Activated CD4-positive, alpha-beta T cell treated with anti-CD3 and anti-CD28 coated beads for 4 hours (primary cell): ENCODE measurements at places on chromosomes 12 and 14.

DNA sequence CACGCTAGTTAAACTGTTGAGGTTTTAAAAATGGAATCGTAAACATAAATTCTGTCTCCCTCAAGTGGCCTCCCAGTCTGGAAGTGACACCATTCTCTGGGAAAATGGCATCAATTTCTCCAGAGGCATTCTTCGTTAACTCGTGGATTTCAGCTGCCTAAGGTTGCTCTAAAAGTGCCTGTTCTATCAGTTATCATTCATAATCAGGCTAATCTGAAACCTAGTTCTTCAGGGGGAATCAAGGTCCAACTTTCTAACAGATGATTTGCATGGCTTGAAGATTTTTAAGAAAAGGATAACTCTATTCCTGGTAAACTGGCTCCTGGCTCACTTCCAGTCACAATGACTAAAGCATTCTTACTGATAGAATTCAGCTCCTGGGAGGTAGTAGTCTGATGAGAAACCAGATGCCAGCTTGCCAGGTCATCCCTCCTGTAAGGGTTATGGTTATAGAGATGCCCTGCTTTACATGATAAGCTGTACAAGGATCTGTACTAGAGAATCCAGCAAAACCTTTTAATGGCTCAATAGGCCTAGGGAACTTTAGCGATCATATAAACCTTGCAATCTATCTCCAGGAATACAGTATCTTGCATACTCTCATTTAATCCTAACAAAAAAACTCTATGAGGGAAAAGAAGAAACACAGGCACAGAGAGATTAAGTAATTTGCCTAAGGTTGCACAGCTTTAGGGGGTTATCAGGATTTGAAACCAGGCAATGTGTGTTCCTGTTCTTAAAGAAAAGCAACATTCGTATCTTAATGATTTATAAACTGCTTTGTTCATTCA is 1.5 kb downstream of the L3HYPDH start:
- no peak for DNase-seq

- no peak for DNase-seq
These were observed 459.6 kb upstream of the RGS6 start for GRCh38 chr14:71472356-71473340.

DNA sequence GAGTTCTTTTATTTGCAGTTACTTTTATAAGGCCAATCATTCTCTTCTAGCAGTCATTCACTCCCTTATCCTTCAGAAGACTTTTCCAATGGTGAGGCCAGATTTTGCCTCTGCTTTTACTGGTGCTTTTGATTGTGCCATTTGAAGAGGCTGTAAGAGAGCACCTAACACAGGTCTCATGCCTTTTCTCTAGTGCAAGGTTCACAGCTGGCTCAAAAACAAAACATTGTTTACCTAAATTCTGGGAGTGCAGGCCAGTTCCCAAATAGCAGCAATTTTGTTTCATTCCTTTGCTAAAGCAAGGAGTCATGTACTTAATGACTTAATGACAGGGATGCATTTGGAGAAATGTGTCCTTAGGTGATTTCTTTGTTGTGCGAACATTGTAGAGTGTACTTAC is 192.0 kb downstream of the SYT10 start:
- DNase-seq: no peak

- no peak for DNase-seq
These were observed 391.1 kb downstream of the PAWR start for GRCh38 chr12:79299447-79300198.

GRCh38 chr12:3091382-3092241 is 14.4 kb downstream of the TSPAN9 start:
- no peak for DNase-seq

GRCh38 chr12:50221228-50222008 is 54.2 kb upstream of the CERS5 start:
- no peak for DNase-seq

DNA sequence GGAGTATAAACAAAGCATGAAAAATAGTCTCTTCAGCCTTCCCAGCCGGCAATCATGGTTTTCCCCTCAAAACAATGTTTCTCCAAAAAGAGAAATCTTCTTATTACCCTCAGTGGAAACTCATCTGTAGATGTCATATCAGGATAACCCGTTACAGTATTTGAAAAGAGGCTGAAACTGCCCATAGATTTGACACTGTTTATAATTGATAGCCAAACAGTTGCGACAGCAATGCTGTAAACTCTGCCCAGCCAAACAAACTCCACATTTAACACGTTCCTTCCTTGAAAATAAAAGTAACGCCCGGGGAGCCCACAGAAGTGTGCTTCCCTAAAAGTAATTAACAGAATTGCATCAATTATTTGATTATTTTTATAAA is 201.3 kb upstream of the FOXN3 start:
- DNase-seq: no peak

DNA sequence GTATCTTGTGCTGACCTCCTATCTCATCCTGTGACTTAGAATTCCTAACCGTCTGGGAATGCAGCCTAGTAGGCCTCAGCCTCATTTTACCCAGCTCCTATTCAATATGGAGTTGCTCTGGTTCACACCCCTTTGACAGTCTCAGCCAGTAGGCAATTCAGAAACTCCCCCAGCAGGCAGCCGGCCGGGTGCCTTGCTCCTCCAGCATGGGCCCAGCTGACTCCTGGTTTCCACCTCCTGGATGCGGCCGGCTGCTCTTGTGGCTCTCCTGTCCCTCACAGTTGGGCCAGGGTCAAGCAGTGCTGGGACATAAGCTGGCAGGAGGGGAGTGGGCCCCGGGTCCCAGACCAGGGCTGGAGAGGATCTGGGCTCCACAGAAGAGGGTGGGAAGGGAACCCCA is 58.2 kb downstream of the LRRC74A start:
- DNase-seq: no peak

GRCh38 chr12:122789637-122790036 is 15.3 kb downstream of the CCDC62 start:
- DNase-seq: no peak

GRCh38 chr12:19158923-19159322 is 29.4 kb downstream of the PLEKHA5 start:
- no peak for DNase-seq

DNA sequence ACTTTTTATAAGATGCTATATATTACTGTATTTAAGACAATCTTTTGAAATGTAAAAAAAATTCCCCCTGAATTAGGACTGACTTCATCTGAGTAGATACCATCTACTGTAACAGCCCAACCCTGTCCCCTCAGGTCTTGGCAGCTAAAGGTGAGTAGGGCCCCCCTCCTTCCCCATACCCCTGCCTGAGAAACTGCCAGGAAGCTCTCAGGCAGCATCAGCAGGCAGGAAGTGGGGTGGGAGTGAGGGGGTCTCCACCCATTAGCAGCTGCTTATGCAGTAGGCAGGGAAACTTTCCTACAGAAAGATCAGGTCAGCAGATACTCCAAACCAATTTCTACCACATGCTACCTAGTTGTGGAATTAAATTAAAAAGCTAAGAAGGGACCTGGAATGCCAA is 62.5 kb downstream of the PAX9 start:
- DNase-seq: no peak

- DNase-seq: no peak
These were observed 37.6 kb upstream of the JDP2 start for GRCh38 chr14:75390183-75390582.

DNA sequence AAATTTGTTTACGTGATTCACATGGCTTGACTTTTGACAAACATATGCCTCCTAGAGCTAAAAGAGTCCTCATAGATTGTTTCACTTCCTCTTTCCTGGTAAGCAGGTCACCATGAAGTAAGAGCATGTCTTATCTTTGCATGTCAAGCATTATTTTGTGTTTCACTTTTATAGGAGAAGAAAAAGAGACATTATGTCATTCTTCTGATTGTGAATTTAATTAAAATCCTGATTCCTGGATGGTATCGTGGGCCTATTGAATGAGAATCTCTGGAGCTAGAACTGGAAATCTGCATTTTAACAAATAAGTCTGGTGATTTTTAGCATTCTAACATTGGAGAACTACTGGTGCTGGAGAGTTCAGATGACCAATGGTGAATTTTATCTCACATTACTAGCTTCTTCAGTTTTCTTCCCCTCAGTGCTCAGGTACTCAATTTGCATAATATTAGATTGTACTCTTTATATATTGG is 218.6 kb upstream of the ATP2B1 start:
- DNase-seq: no peak

GRCh38 chr12:112822056-112822455 is 30.5 kb downstream of the RPH3A start:
- DNase-seq: no peak

DNA sequence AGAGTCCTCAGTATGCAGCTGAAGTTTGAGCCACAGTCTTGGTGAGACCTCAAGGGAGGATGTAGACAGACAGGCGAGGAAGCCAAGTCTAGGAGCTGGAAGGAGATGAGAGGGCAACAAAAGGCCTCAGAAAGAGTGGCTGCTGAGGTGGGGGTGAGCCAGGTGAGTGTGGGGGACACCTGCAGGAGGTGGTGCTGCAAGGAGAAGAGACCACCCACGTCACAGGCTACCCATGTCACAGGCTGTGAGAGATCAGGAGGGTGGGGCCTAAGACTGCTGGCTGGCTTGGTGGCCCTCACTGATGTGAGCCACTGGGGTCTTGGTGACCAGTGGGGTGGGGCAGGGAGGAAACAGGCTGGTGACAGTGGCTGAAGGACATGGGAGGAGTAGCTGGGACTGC is 97.3 kb downstream of the KIF26A start:
- DNase-seq: no peak

DNA sequence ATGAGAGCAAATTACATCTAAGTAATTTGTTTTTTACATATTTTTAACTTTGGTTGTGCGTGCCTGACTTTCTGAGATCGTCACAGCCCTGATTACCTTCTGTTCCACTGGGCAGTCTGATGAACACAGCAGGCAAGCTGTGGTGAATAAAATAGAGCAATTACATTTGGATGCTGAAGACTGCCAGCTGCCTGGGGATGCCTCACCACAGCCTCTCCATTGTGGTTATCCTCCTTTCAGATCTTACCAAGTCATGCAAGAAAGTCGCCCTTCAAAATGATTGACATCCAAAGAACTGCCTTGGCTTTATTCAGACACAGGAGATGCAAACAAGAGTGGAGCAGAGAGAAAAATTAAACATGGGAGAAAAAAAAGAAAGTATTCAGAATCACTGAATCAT is 456.6 kb upstream of the TMPO start:
- no peak for DNase-seq

DNA sequence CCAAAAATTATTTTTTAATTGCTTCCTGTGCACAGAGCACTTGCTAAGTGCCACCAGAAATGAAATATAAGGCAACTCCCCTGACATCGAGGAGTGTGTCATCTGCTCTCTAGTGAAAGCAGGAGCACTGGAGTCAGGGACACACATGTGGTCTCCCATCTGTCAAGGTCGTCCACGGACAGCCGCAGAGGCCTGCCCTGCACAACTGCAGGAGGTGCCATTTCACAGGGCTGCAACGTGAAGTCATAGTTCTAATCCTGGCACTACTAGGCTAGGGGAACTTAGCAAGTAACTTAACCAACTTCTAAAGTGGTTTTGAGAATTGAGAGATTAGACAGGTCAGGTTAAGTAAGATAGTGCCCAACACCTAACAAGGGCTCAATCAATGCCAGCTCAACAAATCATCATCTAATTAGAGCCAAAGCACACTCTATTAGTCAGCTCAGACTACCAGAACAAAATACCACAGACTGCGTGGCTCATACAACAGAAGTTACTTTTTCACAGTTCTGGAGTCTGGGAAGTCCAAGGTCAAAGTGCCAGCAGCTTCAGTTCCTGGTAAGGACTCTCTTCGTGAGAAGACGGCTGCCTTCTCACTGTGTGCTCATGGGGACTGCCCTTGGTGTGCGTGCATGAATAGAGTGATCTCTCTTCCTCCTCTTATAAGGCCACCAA is 30.7 kb downstream of the FOXN3 start:
- no peak for DNase-seq

DNA sequence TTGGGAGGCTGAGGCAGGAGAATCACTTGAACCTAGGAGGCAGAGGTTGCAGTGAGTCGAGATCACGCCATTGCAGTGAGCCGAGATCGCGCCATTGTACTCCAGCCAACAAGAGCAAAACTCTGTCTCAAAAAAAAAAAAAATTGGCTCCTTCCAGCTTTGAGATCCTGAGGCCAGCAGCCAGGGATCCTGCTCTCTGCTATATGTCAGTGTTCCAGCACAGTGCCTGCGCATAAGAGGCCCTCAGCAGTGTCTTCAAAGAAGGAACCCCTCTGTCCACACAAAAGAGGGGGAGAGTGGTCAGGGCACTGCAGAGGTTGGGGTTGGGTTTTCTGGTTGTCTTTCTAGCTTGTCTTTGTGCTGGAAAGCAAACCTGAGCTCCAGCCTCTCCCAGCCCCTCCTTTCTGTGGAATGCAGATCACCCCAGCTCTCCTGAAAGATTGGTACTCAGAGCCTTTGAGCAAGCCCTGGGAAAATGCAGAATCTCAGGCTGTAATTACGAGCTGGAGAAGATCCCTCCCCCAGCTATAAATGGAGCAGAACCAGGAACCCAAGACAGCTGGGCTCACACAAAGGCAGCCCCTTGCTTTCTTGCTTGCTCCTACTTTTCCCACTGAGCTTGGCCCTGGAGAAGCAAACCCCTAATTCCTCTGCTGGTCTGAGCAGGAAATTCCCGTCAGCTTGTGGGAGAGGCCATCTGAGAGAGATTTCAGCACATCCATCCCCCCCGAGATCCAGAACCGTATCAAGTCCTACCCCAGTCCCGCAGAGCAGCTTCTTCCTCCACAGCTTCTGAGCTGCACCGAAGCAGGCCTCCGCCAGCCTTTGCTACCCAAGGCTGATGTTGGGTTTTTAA is 205.7 kb downstream of the ZFP36L1 start:
- no peak for DNase-seq

DNA sequence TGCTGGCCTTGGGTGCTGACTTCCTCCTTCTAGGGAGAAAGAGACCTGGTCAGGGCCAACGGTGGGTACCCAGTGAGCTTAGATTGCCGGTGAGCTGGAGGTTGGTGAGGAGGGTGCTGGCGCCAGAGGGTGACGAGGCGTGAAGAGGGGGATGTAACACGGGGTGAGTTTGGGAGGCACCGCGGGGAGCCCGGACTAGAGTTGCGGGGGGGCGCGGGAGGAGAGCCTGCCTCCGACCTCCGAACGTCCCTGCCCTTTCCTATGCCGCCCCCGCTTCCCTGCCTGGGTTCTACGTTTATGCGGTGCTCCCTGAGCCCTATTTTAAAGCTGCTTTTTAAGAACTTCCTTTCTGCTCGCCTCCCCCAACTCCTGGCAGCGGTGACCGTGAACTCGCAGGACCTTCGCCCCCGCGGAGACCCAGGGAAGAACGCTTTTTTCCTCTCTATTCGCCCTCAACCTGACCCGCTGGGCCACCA is 18.6 kb downstream of the OR6S1 start:
- no peak for DNase-seq

DNA sequence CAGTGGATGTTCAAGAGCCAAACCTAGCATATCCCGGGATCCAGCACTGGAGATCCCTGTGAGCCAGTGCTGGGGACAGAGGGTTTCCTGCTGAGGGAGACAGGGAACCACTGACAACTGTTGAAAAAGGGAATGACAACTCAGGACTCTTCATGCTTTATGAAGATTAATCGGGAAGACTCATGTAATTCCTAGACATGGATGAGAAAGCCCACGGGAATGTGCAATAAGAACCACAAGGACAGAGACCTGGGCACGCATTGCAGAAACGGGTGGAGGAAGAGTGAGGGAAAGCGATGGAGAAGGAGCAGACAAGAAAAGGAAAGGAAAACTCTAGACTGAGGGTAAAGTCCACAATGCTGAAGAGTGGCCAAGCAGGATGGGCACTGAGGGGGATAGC is 296.0 kb downstream of the PCNX1 start:
- no peak for DNase-seq
